Lung microvascular endothelial cell (primary cell): ENCODE measurements at places on chromosomes 3 and 15.

- no peak for DNase-seq
Observed at GRCh38 chr3:171895900-171896299, 52.8 kb downstream of the TMEM212 start.

DNA sequence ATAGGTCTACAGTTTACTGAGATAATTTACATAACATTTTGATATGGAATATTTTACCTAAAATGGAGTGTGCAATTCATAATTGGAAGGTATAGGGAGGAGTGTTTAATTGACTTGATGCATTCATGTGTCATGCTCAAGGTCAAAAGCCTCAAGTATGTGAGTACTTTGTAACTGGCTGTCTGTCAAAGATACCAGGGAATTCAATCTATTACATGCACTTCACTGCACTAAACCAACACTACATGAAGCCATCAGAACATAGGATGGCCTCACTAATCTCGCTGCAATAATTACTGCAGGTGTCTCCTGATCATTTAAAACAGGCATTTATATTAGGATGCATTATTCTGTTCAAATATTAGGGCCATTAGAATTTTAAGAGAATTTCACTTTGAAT is 367.2 kb downstream of the CNTN4 start:
- no peak for DNase-seq

DNA sequence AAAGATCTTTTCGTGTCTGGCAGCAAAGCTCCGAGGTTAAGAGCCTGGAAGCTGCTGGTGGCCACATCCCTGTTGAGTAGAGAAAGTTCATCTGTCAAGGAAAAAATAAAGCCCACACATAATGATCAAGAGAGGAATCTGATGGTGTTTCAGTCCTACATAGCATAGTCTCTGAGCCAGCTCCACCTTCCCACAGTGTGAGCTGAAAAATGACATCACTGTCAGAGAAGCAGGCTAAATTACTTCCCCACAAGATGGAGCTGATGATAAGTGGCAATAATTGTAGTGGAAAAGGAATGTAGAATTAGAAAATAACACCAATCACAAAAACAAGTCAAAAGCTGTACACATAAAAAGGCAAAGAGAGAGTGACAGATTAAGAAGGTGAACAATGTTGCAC is 84.5 kb downstream of the AQP9 start:
- DNase-seq = peak; percentile 18

GRCh38 chr3:149816986-149817385 is 4.0 kb downstream of the RNF13 start:
- peak; percentile 46 for DNase-seq

DNA sequence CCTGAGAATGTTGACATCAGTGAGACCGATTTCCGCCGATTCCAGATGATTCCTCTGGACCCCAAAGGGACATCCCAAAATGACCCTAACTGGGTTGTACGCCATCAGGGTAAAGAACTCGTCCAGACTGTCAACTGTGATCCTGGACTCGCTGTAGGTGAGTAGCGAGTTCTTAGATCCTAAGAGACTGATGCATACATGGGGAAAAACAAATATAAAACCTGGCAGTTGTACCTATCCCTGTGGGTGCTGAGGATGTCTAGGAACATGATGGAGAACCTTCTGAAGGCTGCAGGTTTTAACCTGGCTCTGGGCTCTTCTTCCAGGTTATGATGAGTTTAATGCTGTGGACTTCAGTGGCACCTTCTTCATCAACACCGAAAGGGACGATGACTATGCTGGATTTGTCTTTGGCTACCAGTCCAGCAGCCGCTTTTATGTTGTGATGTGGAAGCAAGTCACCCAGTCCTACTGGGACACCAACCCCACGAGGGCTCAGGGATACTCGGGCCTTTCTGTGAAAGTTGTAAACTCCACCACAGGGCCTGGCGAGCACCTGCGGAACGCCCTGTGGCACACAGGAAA is 12.3 kb downstream of the THBS1 start:
- no peak for DNase-seq
